ENCODE measurements at places on chromosomes 2 and 18.

- DNase-seq: no peak
These were observed 116.9 kb downstream of the SH3BP4 start for GRCh38 chr2:235068701-235069100.

GRCh38 chr18:48719388-48719787 lies 180.6 kb downstream of the CTIF start:
- no peak for DNase-seq

DNA sequence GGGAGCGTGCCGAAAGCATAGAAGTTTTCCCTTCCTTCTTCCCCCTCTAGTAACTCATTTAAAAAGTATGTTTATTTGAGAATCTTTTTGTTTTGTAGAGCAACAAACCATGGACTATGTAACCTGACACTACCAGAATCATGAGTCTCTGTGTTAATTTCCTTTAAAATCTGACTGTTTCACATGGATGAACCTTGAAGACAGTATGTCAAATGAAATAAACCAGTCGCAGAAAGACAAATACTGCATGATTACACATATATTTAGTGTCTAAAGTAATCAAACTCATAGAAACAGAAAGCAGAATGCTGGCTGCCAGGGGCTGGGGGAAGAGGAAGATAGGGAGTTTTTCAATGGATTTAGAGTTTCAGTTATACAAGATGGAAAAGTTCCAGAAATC lies 32.3 kb downstream of the PTPN2 start:
- no peak for DNase-seq

GRCh38 chr18:34458410-34458977 lies 233.8 kb upstream of the NOL4 start:
- DNase-seq: no peak

GRCh38 chr2:69217333-69218080 lies 169.5 kb downstream of the GFPT1 start:
- DNase-seq: no peak

GRCh38 chr2:57461624-57462023 lies 585.0 kb upstream of the VRK2 start:
- no peak for DNase-seq

DNA sequence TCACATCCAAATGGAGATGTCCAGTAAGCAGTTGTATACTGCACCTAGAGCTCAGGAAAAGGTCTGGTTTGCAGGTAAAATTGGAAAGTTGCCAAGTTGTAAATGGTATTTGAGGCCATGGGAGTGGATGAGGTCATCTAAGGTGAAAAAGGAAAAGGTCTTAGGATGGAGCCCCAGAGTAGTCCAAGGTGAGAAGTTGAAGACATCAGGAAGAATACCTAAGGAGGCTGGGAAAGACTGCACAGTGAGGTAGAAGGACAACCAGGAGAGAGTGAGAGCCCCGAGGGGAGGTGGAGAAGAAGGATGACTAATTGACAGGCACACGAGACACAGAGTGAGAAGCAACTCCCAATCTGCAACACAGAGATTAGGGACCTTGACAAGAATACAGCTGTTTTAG lies 10.7 kb downstream of the DPP4 start:
- no peak for DNase-seq

DNA sequence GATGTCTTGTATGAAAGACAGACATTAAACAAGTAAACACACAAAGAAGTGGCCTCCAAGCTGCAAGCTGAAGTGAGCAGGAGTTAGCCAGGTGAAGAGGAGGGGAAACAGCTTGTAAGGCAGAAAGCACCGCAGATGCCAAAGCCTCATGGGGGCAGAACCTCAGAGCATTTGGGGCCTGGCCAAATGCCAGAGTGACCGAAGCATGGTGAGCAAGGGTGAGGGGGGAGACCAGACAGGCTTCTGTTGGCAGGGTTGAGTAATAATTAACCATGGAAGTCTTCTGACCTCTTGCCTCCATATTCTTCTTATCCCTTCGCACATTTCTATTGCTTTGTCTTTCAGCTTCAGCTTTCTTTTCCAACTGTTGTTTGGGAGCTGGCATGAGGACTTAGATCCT lies 5.6 kb downstream of the QPCT start:
- DNase-seq: no peak

- DNase-seq: no peak
These were observed 29.2 kb upstream of the MRO start for GRCh38 chr18:50848991-50849390.

GRCh38 chr2:159737292-159737916 lies 25.1 kb downstream of the MARCHF7 start:
- DNase-seq: no peak

GRCh38 chr18:56217406-56217805 lies 421.0 kb downstream of the TXNL1 start:
- no peak for DNase-seq

DNA sequence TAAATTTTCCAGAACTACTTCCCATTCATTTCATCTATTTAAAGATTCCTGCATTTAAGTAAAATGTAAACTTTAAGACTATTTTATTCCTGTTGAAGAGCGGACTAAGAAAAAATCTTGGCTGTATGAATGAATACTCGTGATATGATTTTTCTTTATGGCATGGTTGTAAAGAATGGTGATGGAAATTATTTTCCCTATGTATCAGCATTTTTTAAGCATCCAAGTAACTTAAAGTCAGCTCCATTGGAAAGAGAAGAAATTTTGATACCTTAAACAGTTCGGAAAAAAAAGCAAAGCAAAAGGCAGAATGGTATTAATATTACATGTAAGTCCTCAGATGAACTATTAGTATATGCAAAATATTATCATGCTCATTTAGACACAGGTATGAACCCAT lies 58.9 kb downstream of the VWC2L start:
- DNase-seq: no peak

GRCh38 chr2:196277002-196277401 lies 105.6 kb upstream of the STK17B start:
- DNase-seq: no peak

GRCh38 chr18:78090584-78090983 lies 840.9 kb downstream of the GALR1 start:
- no peak for DNase-seq

- peak; percentile 73 for DNase-seq
These were observed 77.7 kb upstream of the SMAD2 start for GRCh38 chr18:48007955-48008701.

DNA sequence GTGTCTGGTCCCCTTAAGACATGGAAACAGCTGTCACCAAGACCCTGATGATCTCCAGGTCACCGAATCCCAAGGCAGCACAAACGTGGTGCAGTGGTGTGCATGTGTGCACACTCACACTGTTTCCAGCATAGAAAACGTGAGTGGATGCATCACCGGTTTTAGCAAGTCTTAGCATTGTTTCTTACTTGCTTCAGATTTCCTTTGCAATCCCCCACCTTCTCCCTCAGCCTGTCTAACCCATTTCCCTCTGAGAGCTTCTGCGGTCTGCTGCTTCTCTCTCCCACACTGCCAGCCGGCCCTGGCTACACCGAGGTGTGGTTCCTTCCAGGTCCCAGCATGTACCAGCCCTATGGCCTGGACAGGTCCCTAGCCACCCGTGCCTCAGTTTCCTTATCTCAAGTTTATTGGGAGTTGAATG lies 343.4 kb upstream of the HS6ST1 start:
- no peak for DNase-seq

DNA sequence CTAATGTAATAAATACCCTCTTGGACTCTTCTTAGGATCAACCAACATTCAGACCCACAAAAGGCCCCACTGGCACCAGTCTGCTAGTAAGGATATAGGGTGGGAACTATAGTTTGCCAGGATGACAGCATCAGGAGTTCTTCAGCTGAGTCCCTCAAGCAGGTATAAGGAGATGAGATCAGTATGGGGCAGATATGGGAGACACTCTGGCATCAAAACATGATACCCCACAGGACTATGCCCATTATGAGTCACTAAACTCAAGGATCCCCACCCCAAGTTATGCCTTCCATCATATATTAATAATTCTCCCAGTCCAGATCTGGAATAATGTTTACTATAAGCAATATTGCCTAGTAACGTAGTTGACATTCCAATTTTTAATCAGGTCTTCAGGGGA lies 83.1 kb upstream of the CCDC141 start:
- DNase-seq: no peak

- peak; percentile 72 for DNase-seq
These were observed 25.3 kb upstream of the SMAD7 start for GRCh38 chr18:48975817-48976649.

- DNase-seq: no peak
These were observed 46.3 kb downstream of the ZC3H6 start for GRCh38 chr2:112321375-112322320.

DNA sequence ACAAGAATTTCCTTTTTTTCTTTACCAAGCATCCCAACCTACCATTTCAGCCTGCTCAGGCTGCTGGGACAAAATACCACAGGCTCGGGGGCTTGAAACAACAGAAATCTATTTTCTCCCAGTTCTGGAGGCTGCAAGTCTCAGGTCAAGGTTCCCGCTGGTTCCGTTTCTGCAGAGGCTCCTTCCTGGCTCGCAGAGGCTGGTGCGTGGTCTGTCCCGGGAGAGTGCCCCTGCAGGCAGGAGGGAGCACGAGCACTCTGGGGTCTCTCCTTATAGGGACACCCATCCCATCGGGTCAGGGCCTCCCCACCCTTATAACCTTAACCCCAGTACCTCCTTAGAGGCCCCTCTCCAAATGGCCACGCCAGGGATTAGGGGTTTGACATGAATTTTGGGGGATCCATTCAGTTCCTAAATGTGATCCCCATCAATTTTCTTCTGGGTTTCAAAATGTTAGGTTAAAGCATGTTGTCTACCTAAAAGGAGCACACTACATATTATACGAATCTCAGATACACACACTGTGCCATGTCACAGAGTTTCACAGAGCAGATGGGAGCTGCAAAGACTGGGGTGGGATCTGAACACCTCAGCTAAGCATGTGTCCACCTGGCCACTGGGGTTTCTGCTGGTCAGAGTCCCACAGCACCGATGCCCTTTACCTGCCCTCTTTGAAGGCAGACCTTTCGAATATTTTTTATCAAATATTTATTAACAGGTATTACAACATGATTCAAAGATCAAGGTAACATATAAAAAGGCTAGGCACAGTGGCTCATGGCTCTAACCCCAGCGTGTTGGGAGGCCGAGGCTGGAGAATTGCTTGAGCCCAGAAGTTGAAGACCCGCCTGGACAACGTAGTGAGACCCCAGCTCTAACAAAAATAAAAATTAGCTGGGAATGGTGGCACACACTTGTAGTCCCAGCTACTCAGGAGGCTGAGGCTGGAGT lies 17.6 kb upstream of the ADI1 start:
- DNase-seq: peak; percentile 40

GRCh38 chr2:48600204-48600813 lies 17.3 kb upstream of the GTF2A1L start:
- DNase-seq: no peak

- DNase-seq: no peak
These were observed 42.7 kb upstream of the AFF3 start for GRCh38 chr2:100185105-100185504.

- no peak for DNase-seq
These were observed 80.7 kb upstream of the STON1 start for GRCh38 chr2:48449073-48449840.

GRCh38 chr2:60371681-60372080 lies 181.8 kb downstream of the BCL11A start:
- no peak for DNase-seq

DNA sequence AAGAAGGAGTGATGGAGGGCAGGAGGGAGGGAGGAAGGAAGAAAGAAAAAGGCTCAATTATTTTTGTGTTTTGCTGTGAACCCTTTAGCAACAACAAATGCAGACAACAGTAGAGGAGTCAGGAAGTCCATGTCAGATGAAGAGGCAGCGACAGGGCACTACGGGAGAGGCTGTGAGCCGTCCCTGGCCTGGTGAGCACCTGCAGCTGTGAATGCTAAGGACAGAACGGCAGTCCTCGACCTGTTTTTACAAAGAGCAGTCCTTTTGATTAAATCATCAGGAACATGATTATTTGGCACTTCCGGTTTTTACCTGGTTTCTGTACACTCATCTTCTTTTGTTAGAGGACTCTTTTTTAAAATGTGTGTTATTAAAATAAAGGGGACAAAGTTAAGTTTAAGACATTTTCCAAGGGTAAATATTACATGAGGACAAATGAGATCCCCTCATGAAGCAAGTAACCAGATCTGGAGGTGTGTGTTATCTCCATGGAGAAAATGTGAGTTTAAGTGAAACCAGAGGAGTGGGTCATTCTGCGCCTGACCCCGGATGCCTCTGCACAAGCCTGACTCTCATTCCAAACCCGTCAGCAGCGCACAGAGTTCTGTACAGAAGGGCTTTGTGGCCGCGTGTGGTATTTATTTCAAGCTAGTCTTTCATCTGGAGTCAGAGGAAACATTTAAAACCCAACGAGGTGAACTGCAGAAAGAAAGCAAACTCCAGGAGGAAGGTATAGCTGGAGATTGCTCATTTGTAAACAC lies 492.5 kb downstream of the SOX11 start:
- DNase-seq: no peak

DNA sequence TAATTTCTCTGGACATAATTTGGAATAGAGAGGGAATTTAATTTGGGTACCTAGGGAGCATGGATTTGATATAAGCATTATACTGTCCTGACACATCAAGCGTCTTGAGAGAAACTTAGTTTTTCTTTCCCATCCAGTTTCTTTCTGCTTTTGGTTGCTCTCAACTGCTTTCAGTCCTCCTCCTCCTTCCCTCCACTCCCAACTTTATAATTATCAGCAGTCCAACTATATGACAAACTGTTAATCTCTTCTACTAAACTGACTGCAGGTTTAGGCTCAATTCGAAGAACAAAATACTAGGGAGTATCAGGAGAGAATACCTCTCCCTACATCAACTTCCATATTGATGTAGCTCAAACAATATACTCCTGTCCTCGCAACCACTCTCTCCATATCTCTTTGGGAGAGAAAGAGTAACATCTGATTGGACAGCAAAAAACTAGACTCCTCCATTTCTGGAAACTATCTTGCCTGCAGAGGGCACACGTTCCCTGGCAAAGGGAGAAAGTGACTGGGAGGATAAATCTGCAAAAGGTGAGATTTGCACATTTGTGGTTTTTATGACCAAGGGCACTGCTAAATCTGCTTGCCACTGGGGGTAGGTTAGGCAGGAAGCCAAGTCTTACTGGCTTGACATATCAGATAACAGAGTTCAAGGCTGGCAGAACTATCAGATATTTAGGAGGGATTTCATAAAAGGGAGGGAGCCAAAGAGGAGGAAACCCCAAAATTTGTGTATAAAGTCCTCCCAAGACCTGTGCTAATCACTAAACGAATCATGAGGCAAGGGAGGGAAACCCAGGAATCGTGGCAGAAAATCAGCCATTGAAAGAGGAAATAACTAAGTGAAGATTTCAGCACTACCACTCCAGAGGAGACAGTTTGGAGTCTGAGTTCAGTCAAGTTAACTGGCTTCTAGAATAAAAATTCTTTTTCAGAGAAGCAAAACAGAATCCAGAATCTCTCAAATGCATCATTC lies 40.0 kb downstream of the ICA1L start:
- DNase-seq: no peak
